ENCODE measurements at places on chromosomes 4 and X. TPM values are rescaled to one million over a fixed set of nuclear protein-coding genes. Genes with fewer than 3 reads are reported as not detected.

GRCh38 chr4:147737623-147738022, 5.7 kb downstream of the ARHGAP10 start:
- no peak for DNase-seq

The GPRASP2 gene
- 3.8 TPM for total RNA-seq

- DNase-seq = no peak
These were observed 35.5 kb downstream of the MSN start for GRCh38 chrX:65702956-65703355.

The ZAR1 gene
- total RNA-seq = under 0.01 TPM

The DMP1 gene
- not detected for total RNA-seq

DNA sequence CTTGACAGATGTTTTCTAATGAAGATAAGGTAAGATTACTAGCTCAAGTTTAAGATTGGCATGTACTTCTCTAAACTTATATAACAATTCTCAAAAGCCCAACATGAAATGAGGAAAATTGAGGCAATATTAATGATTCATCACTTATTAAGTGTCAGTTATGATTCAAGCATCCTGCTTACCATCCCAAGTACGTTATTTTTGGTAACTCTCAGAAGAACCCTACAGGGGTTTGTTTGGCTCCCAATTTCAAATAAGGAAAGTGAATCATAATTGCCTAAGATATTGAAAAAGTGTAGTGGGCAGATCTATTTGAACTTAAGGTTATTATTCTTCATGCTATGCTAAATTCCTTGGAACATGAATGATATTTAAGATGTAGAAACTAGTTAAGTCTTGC, 387.9 kb upstream of the TENM3 start:
- DNase-seq = no peak

The UCP1 gene
- total RNA-seq = not detected

- no peak for DNase-seq
These were observed 145.8 kb upstream of the SPRY1 start for GRCh38 chr4:123250843-123251242.

The USP17L19 gene
- not detected for total RNA-seq

DNA sequence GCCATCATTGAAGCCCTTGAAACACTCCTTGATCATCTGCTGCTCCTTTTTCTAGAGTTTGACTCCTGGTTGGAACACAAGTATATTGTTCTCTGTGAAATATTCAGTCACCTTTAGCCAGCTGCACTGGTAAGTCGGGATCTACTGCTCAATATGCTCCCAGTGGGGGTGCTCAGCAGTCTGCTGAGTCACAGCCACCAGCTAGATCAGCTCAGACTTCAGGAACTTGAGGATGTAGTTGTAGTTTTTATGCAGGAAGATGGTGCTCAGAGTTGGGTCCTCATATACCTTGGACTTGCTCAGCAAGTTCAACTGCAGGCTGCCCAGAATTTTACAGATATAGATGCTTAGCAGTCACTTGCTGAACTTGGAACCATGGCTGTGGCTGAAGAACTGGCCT, 202.5 kb upstream of the RPL34 start:
- DNase-seq = no peak
